ENCODE measurements at places on chromosomes 5 and 9.

DNA sequence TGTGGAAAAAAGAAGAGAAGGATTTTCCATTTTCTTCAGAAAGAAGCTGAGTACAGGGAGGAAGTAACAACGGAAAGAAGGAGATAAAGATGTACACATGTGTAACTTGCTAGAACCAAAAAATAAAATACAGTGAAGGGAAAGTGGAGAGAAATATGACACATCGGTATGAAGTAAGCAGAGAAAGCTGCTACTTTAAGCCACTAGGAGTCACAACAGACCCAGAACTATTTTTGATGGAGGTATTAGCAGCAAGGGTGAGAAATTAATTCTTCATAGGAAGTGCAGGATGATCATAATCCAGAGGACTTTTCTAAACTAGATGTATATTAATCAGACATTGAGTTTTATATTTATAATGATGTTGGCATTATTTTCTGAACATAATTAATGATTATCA, 88.5 kb downstream of the FAM174A start:
- DNase-seq: peak; percentile 8

DNA sequence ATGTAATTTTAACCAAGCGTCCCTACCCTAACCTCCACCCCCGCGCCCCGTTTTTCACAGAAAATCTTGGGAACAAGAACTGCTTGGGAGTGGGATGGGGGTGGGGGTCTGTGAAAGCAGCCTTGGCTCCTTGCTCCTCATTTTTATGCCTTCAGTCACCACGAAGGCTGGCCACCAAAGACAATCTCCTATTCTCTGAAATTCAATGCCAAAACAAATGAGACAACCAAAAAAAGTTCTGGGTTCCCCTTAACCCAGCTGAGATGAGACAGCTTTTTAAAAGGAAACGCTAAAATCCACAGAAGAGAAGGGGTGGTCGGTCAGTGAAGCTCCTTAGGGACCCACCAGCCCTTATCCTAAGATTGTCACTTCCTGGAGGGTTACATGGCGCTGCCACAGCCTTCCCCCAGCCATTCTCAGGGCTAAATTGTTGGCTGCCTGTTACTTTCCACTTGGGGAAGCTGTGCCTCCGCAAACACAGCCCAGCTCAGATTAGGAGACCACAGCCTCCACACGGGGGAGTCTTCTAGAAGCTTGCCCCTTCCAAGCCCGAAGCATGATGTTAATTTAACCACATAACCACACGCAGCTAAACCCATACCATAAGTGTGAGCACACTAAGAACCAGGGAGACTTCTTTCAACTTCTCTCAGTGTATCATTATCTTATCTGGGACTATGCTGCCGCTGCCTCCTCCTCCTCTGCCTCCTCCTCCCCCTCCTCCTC, 136.3 kb downstream of the FOXD1 start:
- no peak for DNase-seq

GRCh38 chr5:112310746-112311145, 108.3 kb downstream of the EPB41L4A start:
- DNase-seq: no peak

DNA sequence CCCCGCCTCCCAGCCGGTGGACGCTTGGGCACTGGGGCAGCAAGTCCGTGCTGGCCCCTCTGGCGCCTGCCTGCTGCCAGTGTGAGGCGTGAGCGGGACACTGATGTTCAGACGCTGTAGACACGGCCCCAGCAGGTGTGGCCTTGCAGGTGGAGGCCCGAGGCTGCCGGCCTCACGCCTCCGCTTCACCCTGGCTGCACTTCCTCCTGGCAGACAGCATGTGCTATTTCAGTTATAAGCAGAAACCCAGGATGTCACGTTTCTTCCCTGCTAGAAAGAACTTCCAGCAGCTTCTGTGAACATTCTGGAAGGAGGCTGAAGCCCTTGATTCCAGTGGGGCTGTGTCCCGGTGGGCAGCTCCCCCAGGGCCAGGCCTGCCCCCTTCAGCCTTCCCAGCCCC, 114.8 kb upstream of the FCN2 start:
- no peak for DNase-seq

DNA sequence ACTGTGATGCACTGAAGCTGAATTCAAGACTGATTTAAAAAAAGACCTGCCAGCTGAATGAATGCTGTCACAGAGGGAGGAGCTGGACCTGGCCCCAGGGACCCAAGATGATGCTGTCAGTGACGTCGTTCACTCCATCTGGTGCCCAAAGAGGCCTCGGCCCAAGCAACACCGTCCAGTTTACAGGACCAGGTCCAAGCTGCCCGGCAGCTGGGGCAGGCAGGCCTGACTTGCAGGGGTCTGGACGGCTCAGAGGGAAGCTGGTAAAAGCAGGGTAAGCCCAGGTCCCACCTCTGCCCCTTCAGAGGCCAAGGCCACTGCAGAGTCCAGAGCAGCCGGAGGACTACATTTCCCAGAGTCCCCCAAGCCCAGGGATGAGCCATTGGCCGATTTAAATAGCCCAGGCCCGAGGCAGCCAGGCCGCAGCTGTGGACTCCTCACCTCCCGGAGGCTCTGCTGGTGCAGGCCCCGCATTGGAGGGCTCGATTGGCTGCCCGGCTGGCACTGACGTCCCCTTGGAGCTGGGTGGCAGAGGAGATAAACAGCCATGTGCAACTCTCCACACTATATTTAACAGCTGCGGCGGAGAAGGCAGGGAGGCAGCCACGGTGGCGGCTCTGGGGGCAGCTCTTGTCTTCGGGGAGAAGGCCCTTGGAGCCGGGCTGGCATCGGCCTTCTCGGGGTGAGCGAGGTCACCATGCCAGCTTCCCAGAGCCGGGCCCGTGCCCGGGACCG, at the start of gene PLPP7:
Gene PLPP7 (plus strand): TSS at position 423 of the 735 bp plus-strand sequence. CDS start 275 bp downstream, at position 698.
- DNase-seq: peak; percentile 89

DNA sequence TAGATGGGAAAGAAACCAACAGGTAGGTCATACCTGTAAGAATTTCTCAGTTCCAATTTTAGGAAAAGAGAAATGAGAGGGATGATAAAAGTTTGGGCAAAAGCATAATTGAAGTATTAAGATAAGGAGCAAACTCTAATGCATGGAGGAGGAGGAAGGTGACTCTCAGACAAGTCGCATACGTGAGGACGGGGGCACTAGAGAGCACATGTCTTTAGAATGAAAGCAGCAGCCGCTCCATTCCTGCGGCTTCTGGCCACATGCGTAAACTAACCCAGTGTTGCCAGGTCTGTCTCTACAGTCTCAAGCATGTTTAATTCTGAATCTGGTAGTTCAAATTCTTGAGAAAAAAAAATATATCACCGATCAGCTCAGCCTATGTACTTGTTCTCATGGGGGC, 371.5 kb upstream of the SLC30A5 start:
- no peak for DNase-seq

DNA sequence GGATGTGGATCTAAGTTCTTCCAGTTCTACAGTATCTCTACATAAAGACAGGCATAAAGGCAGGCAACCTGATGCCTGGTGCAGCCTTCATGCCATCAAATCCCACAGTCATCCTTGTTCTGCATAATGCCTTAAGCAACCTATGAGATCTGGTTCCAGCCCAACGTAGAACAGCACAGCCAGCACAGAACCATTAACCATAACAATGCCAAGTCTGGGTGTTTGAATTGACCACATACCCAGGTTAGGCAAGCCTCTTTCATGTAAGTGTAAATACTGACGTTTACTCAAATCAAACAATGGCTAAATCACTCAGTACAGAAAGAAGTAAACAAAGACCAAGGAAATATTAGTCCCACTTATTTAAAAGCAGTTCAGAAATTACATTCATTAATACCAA, 195.0 kb downstream of the ADAMTSL1 start:
- DNase-seq: no peak

Data from putamen (tissue), 1 donor.